CD14-positive monocyte (primary cell): ENCODE measurements at places on chromosomes 2 and 18. TPM values are rescaled to one million over a fixed set of nuclear protein-coding genes. Genes with fewer than 3 reads are reported as not detected.

- H3K4me3 ChIP-seq, result no peak overlapping the region
- H3K27me3 ChIP-seq, result no peaks in the 10 kb centered on the region
- DNase-seq, result no peak
- H3K36me3 ChIP-seq, result no peaks in the 10 kb centered on the region
Measured at GRCh38 chr2:23564615-23564960, 179.6 kb downstream of the KLHL29 start.

Gene RESP18
- polyA plus RNA-seq, result not detected in 2 replicates

GRCh38 chr2:84894131-84894586 lies 11.3 kb upstream of the TMSB10 start:
- H3K27me3 ChIP-seq, result no peaks in the 10 kb centered on the region
- peaks cover 58% of the 10 kb centered on the region for H3K4me1 ChIP-seq
- H3K4me3 ChIP-seq, result peak overlapping the region; percentile 28
- no peaks in the 10 kb centered on the region for H3K36me3 ChIP-seq
- peak; percentile 32 for DNase-seq

DNA sequence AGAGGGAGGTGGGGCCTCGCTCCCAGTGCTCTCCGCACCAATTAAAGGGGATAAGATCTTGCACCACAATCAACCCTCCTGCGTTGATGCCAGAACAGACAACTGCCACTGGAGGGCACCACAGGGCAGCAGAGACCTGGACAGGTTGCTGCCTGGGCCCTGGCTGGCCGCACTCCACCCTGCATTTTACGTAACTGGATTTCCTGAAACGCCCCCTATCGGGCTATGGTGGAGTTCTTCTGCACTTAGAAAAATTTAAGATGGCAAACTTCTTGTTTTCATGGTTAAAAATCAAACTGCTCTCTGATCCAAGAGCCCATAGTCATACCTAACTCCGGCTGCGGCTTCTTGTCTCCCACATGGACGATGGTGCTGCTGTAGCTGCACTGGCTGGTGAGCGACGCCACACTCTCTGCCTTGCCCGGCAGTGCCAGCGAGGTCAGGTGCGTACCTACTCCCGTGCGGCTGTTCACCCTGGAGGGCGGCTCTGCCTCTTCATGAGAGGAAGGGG lies 16.8 kb upstream of the HES6 start:
- H3K27me3 ChIP-seq, result no peaks in the 10 kb centered on the region
- peaks cover 69% of the 10 kb centered on the region for H3K36me3 ChIP-seq
- H3K4me1 ChIP-seq, result no peaks in the 10 kb centered on the region
- peak overlapping the region; percentile 8 for H3K27ac ChIP-seq
- no peak overlapping the region for H3K4me3 ChIP-seq

- no peaks in the 10 kb centered on the region for H3K4me1 ChIP-seq
- H3K27me3 ChIP-seq, result no peaks in the 10 kb centered on the region
- H3K36me3 ChIP-seq, result no peaks in the 10 kb centered on the region
- H3K4me3 ChIP-seq, result no peak overlapping the region
Measured at GRCh38 chr2:182649316-182649715, 66.7 kb upstream of the DNAJC10 start.

DNA sequence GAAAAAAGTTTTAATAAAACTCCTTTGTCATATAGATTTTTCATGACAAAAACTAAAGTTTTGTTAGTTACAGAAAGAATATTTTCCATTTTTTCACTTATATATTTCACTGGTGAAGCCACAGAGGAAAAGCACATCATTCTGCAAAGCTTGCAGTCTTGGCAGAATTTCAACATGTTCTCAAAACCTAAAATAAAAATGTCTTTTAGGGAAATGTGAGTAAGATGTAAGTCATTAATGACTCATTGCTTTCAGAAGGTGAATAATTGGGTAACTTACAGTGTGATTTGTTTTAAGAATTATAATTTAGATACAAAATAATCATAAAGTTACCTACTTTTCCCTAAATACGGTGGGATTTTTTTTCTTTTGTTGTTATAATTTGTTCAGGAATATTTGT lies 43.4 kb upstream of the TNFRSF11A start:
- DNase-seq, result peak; percentile 58
- H3K4me1 ChIP-seq, result peaks cover 31% of the 10 kb centered on the region
- H3K4me3 ChIP-seq, result no peak overlapping the region
- no peaks in the 10 kb centered on the region for H3K27me3 ChIP-seq
- peaks cover 80% of the 10 kb centered on the region for H3K36me3 ChIP-seq
- H3K27ac ChIP-seq, result peak overlapping the region; percentile 67

- no peak overlapping the region for H3K4me3 ChIP-seq
- no peaks in the 10 kb centered on the region for H3K27me3 ChIP-seq
- peaks cover 13% of the 10 kb centered on the region for H3K4me1 ChIP-seq
- no peak for DNase-seq
Measured at GRCh38 chr2:134299334-134299733, 45.5 kb downstream of the MGAT5 start.

Gene FTCDNL1
- 4.1 TPM for polyA plus RNA-seq

DNA sequence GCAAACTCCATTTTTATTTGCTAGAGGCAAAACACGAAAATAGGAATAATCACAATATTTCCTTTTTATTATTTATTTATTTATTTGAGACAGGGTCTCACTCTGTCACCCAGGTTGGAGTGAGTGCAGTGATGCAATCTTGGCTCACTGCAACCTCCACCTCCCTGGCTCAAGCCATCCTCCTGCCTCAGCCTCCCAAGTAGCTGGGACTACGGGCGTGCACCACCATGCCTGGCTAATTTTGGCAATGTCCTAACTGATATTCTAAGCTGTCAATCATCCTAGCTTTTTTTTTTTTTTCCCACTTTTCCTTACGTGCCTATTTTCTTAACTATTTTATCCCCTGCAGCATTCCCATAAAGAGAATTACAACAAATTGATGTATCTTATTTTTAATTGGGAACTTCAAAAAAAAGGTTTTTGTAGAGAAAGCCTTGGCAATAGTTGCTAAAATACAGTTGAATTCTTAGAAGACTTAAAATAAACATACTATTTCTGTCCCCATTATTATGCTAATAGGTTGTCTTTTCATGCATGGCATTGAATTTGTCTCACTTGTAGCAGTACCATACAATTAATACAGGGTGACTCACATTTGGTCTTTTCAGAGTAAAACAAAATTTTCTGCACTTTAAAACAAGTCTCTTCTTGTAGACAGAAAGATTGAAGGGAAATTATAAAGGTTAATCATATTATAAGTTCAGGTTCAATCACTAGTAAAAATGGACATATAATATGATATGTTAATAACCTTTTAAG lies 153.5 kb downstream of the SLC39A10 start:
- no peaks in the 10 kb centered on the region for H3K36me3 ChIP-seq
- H3K27me3 ChIP-seq, result no peaks in the 10 kb centered on the region
- H3K4me3 ChIP-seq, result no peak overlapping the region

DNA sequence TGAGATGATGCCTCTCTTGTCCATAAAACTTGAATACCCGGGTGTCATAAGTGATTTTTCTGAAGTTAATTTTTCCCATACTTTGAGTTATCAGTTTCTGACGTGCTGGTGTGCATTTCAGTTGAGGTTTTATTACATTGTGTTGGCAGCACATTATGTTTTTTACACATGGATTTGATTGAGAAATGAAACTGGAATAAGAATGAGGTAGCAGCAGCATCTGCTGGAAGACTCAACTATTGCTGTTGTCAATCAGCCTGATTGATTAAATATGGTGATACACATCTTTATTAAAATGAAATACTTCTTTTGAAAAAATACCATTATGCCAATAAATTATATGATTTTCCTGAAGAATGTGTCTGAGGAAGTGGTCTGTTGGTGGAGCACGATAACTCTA lies 60.5 kb downstream of the INSIG2 start:
- no peak overlapping the region for H3K4me3 ChIP-seq
- H3K36me3 ChIP-seq, result no peaks in the 10 kb centered on the region
- no peaks in the 10 kb centered on the region for H3K4me1 ChIP-seq
- no peak for DNase-seq
- H3K27me3 ChIP-seq, result no peaks in the 10 kb centered on the region

DNA sequence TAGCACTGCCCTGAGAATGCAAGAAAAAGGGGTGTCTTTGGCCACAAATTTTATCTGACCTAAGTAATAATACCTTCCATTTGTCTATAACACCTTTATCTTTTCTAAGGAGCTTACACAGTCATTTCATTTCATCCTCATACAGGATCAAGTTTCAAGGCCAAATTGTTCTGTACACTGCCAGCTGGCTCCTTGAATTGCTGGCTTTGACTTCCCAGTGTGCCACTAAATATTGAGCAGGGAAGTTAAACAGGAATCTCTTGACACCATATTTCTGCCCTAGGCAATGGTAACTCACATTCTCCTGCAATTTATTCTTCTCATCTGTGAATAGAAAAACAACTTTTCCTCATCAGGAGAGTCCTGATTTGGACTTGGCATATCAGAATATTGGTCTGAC lies 195.1 kb upstream of the LRP1B start:
- no peaks in the 10 kb centered on the region for H3K36me3 ChIP-seq
- H3K27me3 ChIP-seq, result no peaks in the 10 kb centered on the region
- no peak overlapping the region for H3K27ac ChIP-seq
- H3K4me3 ChIP-seq, result no peak overlapping the region
- no peaks in the 10 kb centered on the region for H3K4me1 ChIP-seq

- H3K4me3 ChIP-seq, result no peak overlapping the region
- H3K27me3 ChIP-seq, result no peaks in the 10 kb centered on the region
Measured at GRCh38 chr2:127776122-127776780, 34.7 kb downstream of the WDR33 start.

Gene OTOF
- not detected for polyA plus RNA-seq

- no peaks in the 10 kb centered on the region for H3K36me3 ChIP-seq
- H3K27ac ChIP-seq, result no peak overlapping the region
- no peak overlapping the region for H3K4me3 ChIP-seq
- H3K27me3 ChIP-seq, result no peaks in the 10 kb centered on the region
- no peaks in the 10 kb centered on the region for H3K4me1 ChIP-seq
Measured at GRCh38 chr2:54551123-54551756, 95.1 kb downstream of the SPTBN1 start.
